ENCODE measurements at places on chromosomes 5 and 9.

- peak; percentile 64 for DNase-seq
Measured at GRCh38 chr9:131277910-131278701, 1.8 kb upstream of the FAM78A start.

DNA sequence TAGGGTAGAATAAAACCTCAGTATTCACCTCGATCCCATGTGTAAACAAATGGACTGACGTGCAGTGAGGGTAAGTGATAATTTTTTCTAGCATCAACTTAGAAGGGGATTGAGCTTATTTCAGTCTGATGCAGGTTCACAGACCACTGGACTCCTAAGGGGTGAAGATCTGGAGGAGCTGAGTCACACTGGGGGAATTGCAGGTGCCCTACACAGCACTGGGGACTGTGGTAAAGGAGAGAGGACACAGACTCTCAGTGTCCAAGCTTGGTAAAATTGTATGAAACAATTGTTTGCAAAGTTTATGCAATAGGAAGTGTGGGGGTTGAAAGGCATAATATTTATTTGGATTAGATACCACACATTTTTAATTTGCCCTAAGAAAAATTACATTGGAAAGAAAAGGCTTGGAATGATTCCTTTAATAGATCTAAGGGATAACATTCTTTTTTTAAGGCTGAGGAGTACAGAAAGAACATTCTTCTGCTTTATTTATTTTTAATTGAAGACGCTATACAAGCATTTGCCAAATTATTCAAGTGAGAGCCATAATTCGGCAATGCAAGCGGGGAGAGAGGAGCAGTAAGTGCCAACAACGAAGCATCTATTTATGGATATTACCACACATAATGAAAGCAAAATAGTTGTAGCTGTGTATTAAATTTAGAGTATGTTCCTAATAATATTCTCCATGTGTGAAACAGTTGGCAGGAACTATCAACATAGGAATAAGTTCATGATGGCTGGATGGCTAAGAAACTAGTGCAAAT is 766.9 kb upstream of the ADAMTS16 start:
- DNase-seq = no peak

DNA sequence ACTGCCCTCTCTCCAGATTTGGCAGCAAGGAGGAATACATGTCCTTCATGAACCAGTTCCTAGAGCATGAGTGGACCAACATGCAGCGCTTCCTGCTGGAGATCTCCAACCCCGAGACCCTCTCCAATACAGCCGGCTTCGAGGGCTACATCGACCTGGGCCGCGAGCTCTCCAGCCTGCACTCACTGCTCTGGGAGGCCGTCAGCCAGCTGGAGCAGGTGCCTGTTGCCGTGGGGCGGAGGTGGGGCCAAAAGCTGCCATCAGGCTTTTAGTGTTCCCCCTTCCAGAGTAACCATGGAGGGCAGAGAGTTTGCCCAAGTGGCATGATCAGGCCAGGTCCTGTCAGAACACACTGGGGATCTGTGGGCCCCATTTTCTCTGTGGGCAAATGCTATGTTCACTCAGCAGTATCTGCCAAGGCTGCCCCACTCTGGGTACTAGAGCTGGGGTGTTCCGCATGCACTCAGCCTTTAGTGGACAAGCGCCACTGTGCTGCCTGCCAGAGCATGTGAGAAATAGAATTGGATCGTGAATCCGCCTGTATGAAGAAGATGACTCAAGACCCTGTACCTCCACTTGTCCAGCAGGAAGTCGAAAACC is 117.1 kb downstream of the DAB2IP start:
- no peak for DNase-seq

DNA sequence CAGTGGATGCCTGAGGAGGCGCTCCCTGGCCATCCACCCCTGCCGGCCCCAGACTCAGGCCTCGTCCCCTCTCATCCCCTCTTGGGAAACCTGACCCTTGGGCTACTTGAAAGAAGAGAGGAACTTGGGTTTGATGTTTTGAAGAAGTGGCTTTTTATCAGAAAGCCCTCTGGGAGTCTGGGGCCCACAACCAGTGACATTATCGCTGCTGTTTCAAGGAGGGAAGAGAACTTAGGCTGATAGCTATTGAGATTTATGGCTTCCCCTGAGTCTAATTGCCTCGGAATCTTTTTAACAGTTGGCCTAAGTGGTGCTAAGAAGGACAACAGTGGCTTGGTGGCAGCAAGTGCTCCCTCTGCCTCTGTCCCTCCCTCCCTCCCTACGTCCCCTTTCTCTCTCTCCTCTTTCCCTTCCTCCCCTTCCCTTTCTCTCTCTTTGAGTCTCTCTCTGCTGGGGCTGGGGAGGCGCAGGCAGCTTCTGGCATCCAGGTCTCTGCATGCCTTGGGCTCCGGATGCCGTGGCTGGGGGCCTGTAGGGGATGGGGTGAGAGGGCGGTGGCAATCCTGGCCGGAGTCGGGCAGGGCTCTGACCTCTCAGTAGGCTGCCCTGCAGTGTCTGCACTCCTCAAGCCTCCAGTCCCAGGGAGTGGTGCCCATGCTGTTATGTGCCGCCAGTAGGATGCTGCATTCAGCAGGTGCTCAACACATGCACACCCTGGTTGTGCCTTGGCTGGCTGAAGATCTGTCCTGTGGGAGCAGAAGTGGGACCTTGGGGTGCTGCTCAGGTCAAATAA is 49.6 kb upstream of the RXRA start:
- DNase-seq = no peak

GRCh38 chr5:137730336-137730735 is 5.6 kb downstream of the KLHL3 start:
- no peak for DNase-seq

- no peak for DNase-seq
Measured at GRCh38 chr5:54080831-54081230, 229.5 kb downstream of the ARL15 start.

- no peak for DNase-seq
Measured at GRCh38 chr9:122991370-122991830, 42.1 kb upstream of the GPR21 start.

DNA sequence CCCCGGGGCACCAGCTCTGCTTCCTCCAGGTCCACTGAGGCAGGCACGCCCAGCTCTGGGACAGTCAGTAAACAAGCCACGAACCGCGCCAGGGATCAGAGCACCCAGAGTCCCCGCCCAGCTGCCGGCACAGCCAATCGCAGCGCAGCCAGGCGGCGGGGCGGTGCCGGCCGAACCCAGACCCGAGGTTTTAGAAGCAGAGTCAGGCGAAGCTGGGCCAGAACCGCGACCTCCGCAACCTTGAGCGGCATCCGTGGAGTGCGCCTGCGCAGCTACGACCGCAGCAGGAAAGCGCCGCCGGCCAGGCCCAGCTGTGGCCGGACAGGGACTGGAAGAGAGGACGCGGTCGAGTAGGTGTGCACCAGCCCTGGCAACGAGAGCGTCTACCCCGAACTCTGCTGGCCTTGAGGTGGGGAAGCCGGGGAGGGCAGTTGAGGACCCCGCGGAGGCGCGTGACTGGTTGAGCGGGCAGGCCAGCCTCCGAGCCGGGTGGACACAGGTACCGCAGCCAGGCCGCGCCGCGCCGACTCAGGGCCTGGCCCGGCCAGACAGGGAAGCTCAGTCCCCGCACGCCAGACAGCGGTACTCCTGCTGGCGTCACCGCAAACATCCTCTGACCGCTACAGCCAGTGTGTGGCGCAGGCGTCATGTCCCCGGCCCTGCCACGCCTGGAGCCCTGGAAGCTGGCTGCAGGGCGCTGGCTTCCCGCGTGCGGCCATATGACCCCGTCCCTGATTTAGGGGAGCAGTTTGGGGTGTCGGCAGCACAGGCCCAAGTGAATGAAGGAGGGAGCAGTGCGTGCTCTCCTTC is at the start of gene CTSL:
CTSL (plus strand) TSS at position 220 of the 810 bp plus-strand sequence. CDS start 1,485 bp downstream, outside the sequence.
- DNase-seq = peak; percentile 66

- DNase-seq = no peak
Measured at GRCh38 chr5:153209016-153209415, 281.5 kb upstream of the GRIA1 start.

- DNase-seq = no peak
Measured at GRCh38 chr9:117231012-117231411, 183.8 kb downstream of the ASTN2 start.

GRCh38 chr5:162283609-162284008 is 216.0 kb downstream of the GABRG2 start:
- DNase-seq = no peak

DNA sequence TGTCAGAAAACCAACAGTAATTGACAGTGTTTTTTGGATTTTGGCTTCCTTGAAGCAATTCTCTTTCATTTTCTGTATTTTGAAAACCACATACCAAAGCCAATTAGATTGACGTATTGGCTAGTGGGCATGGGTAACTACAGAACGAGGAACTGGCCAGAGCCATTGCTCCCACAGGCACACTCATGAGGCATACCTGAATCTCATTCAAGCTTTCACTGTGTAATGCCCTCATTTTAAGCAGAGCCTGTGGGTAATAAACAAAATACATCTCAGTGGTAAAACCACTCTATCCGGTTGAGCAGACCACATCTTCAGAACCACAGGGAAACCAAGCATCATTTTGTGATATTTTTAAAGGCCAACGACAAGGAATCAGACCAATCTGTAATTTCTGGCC is 394.1 kb downstream of the ZNF608 start:
- DNase-seq = no peak

GRCh38 chr5:36624277-36624676 is 17.9 kb downstream of the SLC1A3 start:
- DNase-seq = no peak

DNA sequence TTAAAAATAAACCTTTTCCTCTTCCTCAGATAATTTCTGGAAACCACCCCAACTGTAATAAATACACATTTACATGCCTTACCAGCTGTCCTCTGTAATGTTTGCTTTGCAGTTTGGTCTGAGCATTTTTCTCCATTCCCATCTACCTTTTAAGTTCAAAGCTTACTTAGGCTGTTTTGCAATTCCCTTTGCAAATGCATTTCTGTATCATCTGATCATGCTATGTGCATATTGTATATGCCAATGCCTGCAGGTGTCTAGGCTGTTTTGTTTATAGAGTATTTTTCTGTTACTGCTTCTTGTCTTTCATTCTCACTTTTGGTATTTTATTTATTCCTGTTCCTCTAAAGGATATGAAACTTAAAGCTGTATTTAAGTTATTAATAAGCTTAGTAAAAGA is 86.3 kb downstream of the SLC44A1 start:
- DNase-seq = no peak

DNA sequence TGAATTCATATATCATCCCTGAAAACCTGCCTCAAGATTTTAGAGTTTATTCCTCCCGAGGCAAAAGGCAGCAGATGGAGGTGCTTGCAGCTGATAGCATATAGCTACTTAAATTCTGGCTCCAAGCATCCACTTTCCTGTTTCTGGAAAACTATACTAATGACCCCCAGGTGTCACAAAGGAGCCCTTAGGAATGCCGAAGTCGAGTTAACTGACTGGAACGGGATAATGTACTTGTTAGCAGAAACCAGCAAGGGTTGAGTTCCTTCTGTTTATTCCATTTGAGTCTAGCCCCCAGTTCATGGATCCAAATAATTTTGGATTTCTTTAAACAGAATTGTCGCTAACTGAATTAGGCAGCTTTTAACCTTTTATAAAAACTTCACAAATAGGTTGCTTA is 44.5 kb downstream of the PTTG1 start:
- DNase-seq = no peak

- no peak for DNase-seq
Measured at GRCh38 chr5:142360051-142360498, 35.3 kb upstream of the SPRY4 start.

- DNase-seq = no peak
Measured at GRCh38 chr5:31757806-31758205, 118.9 kb downstream of the PDZD2 start.

DNA sequence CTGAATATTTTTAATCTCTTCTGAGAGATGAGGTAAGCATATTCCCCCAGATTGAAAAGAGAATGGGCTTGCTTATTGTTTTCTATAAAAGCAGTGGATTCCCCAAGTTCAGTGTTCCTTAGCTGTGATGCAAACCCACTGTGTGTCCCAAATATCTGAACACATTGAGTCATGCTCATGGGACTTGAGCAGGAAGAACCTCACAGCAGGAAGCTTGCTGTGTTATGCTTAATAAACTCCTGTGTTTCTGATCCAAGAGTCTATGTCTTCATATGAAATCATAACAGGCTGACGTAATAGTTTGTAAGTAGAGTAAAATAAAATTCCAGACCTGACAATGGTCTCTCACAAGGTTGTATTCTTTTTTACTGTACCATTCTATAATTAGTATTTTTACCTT is 24.8 kb upstream of the LOX start:
- no peak for DNase-seq

- peak; percentile 32 for DNase-seq
Measured at GRCh38 chr5:150624334-150625163, 15.9 kb upstream of the SYNPO start.

GRCh38 chr9:127223266-127223665 is 41.3 kb upstream of the GARNL3 start:
- DNase-seq = no peak

DNA sequence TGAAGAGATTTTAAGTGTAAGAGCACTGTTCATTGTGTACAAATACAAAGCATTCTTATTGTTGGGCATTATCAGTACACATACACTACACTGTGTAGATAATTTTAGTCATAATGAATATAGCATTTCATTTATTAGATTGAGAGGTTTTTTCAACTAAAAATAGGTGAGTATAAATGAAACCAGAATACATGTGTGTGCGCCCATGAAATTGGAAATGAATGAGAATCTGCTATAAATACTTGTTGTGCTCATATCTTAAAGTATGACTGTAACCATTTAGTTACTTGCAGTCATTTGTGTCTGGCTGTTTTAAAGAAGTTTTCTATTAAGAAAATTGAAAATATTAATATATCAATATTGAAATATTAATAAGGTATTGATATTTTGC is 189.0 kb upstream of the MEF2C start:
- DNase-seq = no peak

DNA sequence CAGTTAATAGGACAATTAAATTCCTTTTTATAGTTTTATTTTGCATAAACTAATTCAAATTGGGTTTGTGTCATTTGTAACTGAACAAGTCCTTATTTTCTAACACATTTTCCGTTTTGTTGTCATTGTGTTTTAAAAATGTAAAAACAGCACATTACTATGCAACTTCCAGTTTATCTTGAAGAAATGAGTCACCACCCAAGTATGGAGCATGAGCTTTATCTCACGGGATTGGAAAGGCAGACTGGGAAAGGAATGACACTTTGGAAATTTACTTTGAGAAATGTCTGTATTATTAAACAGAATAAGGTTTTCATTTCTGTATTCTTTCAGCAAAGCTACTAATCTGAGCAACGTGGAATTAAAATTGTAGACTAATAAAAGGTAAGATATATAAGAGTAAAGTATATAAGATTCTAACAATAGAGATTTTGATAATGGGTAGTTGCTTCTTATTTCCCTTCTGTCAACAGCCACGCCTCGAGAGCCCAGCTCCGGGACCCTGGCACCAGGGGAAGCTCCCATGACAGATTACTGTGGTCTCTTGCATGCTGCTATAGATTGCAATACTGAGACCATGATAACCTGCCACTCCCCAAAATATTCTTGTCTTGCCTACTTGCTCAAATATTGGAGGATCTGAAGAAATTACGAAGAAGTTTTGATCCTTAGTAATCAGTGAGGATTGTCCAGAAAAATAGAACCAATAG is 433.1 kb downstream of the CHSY3 start:
- DNase-seq = no peak

GRCh38 chr9:93458712-93459111 is 5.3 kb upstream of the FAM120AOS start:
- DNase-seq = no peak

- peak; percentile 57 for DNase-seq
Measured at GRCh38 chr9:113376634-113377567, at the start of gene HDHD3. HDHD3 (minus strand) TSS chr9:113376986; CDS start chr9:113374354, 2,632 bp downstream.

Measured in progenitor cell of endocrine pancreas (in vitro differentiated cells).